ENCODE measurements at places on chromosomes 1 and 21.

- no peak for DNase-seq
Observed at GRCh38 chr21:42568376-42568775, 54.7 kb downstream of the SLC37A1 start.

- DNase-seq: no peak
Observed at GRCh38 chr1:998995-999724, 737 bp downstream of the HES4 start.

- no peak for DNase-seq
Observed at GRCh38 chr1:213988507-213989001, 781 bp downstream of the PROX1 start.

DNA sequence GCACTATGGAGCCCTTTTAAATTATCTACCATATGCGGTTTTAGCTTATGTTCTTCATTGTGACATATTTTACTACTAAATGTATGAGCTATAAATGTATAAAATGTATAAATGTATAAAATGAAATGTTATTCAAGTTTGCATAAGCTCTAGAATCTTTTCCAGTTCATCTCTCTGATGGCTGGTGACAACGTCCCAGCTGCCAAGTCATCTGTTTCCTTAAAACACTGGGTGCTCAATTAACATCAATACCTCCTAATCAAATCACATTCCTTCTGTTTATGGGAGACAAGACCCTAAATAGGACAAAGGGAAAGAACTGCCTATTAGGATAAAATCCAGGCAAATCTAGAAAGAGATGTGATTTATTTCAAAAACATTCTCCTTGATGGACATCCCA lies 22.9 kb downstream of the DSTYK start:
- no peak for DNase-seq

- DNase-seq: no peak
Observed at GRCh38 chr1:55585402-55585792, 370.2 kb upstream of the USP24 start.

DNA sequence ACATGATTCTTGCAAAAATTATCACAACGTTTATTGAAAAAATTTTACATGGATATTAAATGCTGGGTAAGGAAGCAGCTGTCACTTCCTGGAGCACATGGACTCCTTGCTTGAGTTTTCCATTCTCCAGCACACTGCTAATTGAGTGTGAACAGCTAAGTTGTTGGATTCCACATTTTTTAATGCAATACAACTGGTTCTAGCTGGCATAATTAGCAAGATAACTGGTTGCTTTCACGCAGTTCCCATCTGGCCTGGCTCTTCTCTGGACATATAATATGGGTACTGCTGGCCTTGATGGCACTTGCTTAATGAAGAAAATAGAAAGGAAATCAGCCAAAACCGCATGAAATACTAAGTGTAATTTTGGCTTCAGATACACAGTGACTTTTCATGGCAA lies 26.6 kb downstream of the RGS21 start:
- no peak for DNase-seq

- no peak for DNase-seq
Observed at GRCh38 chr21:15732996-15733329, 3.2 kb downstream of the USP25 start.

GRCh38 chr1:20684050-20684620 lies 23.0 kb upstream of the DDOST start:
- no peak for DNase-seq

DNA sequence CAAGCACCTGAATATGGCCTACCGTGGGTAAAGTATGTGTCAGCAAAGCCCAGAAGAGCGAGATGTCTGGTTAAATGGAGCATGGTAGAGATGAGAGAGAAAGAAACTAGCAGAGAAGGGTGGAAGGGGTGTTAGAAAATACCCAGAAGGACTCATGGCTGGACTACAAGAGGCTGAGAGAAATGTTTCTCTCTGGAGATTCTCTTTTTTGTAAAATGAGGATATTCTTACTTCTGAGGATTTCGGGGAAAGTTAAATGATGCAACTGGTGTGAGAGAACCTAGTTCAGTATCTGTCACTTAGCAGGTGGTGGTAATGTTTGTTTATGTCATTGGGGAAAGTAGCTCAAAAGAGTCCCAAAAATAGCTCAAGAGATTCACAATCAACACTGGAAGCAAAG lies 7.2 kb upstream of the EPS15 start:
- no peak for DNase-seq

DNA sequence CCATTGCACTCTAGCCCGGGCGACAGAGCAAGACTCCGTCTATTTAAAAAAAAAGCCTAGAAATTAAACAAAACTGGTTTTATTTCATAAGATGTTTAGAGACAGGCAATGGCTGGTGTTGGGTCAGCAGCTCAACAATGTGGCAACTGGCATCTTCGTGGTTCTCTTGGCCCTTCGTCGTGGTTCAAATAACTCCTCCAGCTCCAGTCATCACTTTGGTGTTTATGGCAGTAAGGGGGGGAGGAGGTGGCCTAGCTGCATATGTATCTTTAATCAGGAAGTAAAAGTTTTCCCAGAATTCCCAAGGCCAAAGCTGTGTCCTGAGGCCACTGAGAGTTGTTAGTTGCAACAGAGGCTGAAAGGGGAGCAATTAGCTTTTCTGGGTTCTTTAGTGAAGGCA lies 13.0 kb upstream of the LTN1 start:
- no peak for DNase-seq

DNA sequence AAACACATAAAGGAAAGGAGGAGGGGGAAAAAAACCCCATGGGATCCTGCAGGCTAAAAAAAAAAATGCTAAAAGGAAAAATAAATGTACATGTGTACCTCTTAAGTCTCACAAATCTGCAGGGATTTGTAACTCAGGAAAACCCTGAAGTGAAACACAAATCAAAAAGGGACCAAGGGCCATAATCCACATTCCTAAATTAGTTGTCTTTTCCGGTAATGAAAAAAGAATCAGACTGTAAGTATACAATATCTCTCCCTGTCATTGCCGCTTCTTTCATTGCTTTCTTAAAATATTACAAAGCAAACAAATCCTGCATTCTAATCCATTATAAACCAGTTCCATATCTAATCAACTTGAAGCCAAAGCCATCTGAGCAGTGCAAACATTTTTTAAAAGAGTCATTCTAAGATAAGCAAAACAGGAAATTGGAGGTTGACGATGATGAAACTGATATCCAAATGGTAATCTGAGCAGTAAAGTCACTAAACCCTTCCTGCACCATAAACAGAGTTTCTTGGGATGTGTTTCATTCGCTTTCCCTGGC lies 58.7 kb upstream of the SIM2 start:
- DNase-seq: no peak

GRCh38 chr1:1402072-1402900 lies 3.2 kb upstream of the CCNL2 start:
- DNase-seq: peak; percentile 41

GRCh38 chr21:34986561-34987500 lies 62.3 kb downstream of the RUNX1 start:
- peak; percentile 70 for DNase-seq

GRCh38 chr1:29332204-29332603 lies 95.9 kb downstream of the PTPRU start:
- no peak for DNase-seq

- no peak for DNase-seq
Observed at GRCh38 chr21:26444646-26445045, 128.4 kb downstream of the CYYR1 start.

DNA sequence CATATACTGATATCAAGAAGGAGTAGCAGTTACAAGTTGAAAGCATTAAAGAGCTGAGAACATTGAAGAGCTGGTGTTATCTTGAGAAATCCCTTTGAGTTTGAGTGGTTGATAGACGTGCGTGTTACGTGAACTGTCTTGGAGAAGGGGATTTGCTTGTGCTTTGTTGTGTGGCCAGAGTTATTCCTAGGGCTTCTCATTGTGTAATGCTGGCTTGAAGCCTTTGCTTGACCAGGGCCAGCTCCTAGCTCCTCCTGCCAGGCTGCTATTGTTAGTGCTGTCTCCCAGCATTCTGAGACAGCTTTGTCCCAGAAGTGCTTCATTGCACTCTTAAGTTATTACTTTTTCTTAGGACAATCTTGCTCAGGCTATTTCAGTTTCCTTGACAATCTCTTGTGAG lies 116.2 kb upstream of the KCNK2 start:
- DNase-seq: no peak

DNA sequence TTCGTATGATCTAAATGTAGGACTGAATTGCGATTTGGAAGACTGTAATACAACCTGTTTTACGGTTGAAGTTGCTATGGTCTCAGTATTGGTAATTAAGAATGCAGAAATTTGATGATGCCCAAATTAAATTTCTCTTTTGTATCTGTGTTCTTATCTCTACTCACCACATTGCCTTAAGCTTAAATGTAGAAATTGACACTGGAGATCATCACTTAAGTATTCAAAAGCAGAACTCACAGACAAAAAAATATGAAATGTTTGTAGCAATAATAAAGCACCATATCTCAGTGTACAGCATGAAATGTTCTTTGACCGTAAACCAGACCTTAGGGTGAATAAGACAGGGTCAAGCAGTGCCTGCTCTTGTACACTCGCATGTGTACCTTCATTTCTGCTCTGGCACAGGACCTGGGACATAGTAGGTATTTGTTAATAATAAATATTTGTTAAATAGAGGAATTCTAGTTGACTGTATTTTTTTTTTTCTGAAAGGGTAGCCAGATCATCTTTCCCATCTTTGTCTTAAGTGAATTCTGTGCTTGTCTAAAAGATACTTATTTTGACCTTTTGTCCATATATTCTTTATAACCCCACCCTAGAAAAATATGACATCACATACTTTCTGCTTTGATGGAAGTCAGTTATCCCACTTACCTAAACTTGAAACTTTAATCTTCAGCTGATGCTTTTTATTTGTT lies 1.5 kb downstream of the CDC7 start:
- no peak for DNase-seq

GRCh38 chr1:225736437-225737098 lies 41.1 kb upstream of the SRP9 start:
- no peak for DNase-seq

- DNase-seq: no peak
Observed at GRCh38 chr1:203088441-203088840, 2.6 kb upstream of the MYOG start.

DNA sequence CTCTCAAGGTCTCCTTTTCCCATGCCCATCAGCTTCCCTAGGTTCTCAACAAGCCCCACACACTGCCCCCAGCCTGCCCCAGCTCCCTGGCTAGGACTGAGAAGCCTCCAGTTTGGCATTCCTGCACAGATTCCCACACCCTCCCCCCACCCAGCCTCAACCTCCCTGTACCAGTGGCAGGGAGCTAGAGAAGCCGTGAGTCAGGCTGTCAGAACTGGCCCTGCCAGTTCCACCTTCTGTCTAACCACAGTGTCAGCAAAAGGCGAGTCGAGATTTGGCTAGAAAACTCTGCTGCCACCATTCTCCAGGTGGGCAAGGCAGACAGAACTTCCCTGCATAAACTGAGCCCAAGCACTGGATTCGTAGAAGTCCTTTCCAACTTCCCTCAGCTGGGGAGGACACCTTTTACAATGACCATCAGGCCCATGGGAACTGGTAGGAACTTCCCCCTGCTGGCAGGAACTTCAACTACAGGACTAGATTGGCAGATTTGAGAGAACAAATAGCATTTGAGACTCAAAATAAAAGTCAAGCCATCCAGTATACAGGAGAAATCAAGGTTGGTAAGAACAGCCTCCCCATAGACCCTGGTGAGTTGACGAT lies 31.0 kb downstream of the TNNT2 start:
- DNase-seq: no peak

DNA sequence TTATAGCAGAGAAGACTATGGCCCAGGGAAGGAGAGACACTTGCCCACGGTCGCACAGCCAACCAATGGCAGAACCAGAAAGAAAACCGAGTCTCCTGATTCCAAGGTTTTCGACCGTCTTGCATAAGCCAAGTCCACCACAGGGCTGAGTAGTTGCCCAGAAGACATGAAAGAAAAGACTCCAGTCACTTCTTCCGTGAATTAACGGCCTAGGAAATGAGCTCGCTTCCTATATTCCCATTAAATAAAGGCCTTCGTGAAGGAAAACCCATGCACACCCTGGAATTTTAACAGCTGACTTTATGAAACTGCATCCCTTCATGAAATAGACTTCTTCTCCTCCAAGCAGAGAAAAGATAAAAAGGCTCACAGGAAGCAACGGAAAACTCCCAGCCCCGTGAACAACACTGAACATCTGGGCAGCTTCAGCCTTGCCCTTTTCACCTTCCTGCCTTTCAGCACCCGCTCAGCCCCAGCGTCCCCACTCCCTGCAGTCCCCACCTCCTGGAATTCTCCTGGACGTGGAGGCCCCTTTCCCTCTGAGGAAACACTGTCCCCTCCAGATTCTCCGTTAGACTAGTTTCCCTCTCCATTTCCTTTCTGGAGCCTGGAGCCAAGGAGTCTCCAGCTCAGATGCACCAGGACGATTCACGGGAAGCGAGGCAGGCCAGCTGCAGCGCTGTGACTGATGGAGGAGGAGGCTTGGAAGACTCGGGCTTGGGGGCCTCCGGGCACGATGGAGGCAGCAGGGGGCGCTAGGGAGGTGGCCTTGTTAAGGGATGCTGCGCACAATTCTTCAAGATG lies 2.7 kb upstream of the MYOC start:
- peak; percentile 56 for DNase-seq

- DNase-seq: no peak
Observed at GRCh38 chr21:40162075-40162474, 294.8 kb downstream of the PCP4 start.

DNA sequence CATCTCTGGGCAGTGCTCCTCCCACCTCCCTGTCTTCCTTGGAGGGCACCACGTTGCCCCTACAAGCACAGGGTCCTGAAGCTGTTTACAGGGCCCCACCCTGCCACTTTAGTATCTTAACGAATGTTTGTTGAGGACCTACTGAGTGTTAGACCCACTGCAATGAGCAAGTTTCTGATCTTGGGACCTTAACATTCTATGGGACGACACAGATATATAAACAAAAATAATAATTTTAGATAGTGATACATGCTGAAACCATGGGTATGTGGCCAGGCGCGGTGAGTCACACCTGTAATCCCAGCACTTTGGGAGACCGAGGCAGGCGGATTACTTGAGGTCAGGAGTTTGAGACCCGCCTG lies 10.1 kb downstream of the ENTREP3 start:
- DNase-seq: no peak

GRCh38 chr1:201591981-201592380 lies 53.1 kb downstream of the NAV1 start:
- DNase-seq: no peak

GRCh38 chr1:64478594-64479470 lies 8.9 kb downstream of the CACHD1 start:
- no peak for DNase-seq

DNA sequence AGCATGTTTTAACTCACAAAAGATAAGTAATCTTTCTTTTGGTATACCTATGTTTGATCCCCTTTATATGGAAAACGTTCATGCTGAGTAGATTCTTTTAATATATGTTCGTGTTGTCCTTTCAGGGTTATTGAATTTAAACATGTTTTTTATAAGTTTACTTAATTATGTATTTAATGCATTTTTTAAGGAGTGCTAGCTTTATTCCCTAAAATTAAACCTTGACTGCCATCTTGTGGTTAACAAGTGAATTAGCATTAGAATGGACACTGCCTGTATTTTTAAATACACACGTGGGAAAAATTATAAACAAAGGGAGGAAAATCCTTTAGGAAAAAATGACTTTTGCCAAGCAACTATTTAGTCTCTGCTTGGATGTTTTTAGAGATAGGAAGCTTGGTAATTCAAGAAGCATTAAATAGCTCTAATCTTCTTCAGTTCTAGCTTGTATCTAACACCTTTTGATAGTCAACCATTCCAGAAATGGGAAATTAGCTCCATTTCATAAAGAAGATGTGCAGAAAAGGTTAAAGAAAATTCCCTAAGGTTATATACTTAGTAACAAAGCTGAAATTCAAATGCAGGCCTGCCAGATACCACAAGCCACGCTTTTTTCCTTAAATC lies 43.0 kb downstream of the UBE2U start:
- peak; percentile 35 for DNase-seq
